ENCODE measurements at places on chromosomes 4 and X.
A peak's percentile ranks its signal among the peaks of the same experiment; 100 is the strongest.

GRCh38 chr4:80521438-80521837 lies 185.9 kb downstream of the CFAP299 start:
- DNase-seq, result no peak

DNA sequence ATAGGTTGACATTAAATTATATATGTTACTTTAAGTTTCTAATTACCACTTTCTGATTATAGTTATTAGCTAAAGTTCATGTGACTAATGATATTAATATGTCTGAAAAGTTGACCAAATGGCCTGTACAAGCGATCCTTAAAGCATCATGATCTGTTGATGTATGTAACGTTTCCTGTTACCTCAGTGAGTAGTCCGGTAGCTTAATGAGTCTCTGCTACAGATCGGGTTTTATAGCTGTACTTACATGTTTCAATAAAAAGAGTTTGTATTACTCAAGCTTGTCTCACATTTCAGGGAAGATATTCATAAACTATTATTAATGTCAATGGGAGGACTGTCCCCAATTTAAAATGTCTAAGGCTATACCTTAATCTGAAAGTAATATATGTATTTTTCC lies 246.3 kb downstream of the PPP3CA start:
- no peak for DNase-seq

DNA sequence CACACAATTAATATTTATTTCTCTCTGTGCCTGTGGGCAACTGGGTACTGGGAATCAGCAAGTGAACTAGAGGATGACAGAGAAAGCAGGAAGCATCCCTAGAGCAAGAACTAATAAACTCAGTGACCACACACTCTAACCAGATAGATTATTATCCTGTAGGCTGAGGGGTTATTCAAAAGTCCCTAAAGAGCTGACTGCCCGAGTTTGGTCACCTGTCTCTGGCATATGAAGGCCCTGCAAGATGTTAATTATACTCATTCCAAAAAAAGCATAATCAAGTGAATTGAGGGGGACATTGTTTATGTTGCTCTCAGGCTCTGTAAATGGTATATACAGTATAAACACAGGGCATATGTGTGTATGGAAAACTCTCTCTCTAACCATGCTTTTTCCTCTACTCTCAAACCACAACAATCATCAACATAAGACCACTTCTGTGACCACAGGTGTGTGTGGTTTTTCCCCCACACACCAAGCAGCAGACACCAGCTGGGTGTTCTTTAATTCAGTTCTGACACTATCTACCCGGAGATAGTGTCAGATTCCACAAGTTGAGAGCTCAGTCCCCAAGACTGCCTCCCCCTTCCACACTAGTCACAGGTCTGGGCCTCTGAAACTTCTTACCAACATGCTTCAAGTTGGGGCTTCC lies 6.2 kb upstream of the HPSE start:
- DNase-seq, result no peak

GRCh38 chr4:833156-833555 lies 7.2 kb upstream of the CPLX1 start:
- no peak for DNase-seq

DNA sequence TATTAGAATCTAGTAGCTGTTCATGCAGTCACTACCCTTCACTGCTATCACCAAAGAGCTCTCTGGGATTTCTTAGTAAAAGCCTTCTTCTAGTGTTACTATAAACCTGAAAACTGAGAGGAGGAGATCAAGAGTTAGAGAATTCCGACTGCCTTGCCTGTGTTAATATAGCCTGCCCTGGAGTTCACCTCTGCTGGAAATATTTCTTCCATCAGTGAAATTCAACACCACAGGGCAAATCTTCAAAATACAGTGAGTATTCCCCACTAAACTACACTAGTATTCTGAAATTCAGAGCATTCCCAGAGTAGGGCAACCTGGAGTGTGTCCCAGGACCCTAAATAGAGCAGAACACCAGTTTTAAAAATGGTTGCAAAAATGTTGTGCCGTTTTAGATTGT lies 301.1 kb downstream of the ARHGAP24 start:
- DNase-seq, result no peak

DNA sequence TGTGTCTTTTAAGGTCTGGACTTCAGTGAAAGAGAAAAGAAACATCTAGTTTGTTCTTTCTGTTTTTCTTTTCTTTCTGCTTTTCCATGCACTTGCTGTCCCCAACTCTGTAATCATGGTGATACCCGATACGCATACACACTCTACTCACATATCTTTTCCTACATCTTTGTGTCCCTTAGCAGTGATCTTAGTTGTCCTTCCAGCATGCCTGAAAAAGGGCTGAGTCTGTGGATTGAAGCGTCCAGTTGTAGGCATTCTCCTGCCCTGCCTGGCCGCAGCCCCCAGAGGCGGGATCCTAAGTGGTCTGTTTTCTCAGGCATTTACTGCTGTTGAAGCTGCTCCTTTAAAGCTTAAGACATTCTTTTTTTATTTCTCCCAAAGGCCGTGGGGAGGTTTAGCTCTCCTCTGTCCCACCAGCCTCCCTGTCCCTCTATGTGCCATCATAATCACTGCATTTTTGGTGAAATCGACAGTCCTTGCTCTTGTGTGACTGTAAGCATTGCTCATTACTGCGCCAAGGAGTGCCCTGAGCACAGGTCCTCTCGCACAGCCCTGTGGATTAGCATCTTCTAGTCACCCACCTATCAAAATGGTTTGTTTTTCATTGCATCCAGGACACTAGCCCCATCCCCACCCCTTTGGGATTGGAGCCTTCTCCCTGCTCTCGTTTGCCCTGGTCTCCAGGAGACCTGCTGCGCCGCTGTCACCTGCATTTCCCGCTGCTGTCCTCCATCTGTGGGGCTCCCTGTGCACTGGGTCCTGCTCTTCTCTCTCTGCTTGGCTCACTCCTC lies 4.4 kb downstream of the RGS12 start:
- DNase-seq, result no peak

GRCh38 chr4:139808808-139809756 lies 143.5 kb downstream of the MGST2 start:
- DNase-seq, result no peak

DNA sequence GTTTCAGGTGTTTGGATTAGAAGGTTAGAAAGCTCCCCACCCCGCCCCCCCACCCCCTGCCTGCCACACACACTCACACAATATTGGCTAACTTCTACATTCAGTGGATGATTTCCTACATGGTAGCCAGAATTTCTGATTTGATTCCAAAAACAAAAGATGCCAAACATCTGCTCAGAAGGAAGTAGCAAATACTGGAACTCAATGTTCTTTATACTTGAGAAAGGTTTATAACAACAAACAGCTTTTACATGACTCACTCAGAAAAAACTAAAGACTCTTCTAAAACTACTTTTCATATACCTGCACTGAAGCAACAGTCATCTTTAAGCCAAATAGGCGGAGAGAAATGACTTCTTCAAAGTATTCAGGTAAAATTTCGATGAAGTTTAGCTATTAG lies 750.5 kb upstream of the POU3F4 start:
- DNase-seq, result no peak

GRCh38 chr4:125091-125771 lies 930 bp downstream of the ZNF718 start:
- no peak for DNase-seq

DNA sequence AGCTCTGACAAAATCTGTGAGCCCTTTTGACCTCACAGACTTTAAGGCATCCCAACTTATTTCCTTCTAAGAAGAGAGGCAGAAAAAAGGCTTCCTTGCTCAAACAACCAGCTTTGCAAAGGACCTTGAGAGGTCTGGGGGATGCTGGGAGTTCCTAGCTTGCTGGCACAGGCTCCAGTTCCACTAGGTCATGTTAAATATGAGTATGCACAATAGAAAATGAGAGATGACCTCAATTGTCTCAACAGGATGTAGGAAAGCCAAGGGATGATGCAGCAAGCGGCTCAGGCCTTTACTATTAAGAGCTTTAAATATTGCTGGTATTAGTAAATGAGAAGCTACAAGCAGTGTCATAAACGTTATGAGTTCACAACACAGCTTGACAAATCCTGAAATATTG lies 13.3 kb upstream of the ZNF827 start:
- DNase-seq, result no peak

GRCh38 chr4:112145326-112145789 lies at the start of gene FAM241A:
Gene FAM241A (plus strand): TSS chr4:112145454. CDS start chr4:112145581, 127 bp downstream.
- DNase-seq, result peak; percentile 91

- DNase-seq, result no peak
These were observed 1004.9 kb upstream of the ADGRL3 start for GRCh38 chr4:60195256-60195655.
